Stimulated activated CD4-positive, alpha-beta T cell treated with anti-CD3 and anti-CD28 coated beads, Interleukin-4, amount 100 ng/mL, for 48 hours (primary cell): ENCODE measurements at places on chromosomes 2 and 18.

- DNase-seq = no peak
Measured at GRCh38 chr2:162768656-162769055, 69.9 kb downstream of the KCNH7 start.

GRCh38 chr2:203383038-203383437 lies 54.8 kb downstream of the ABI2 start:
- DNase-seq = no peak

- DNase-seq = no peak
Measured at GRCh38 chr2:168939918-168940317, 38.8 kb downstream of the G6PC2 start.

DNA sequence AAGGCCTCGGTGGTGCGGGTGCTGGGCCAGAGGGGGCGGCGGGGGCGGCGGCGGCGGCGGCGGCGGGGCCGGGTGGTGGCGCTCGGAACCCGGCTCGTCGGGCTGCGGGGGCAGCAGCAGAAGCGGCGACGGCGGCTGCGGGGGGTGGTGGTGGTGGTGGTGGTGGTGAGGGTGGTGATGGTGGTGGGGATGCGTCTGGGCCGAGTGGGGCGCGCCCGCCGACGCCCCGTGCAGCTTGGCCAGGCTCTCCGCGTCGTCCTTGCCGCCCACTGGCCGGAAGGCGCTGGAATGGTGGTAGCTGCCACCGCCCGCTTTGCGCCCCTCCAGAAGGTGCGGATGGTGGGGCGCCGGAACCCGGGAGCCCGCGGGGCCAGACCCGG lies 4.4 kb downstream of the SKOR2 start:
- no peak for DNase-seq

DNA sequence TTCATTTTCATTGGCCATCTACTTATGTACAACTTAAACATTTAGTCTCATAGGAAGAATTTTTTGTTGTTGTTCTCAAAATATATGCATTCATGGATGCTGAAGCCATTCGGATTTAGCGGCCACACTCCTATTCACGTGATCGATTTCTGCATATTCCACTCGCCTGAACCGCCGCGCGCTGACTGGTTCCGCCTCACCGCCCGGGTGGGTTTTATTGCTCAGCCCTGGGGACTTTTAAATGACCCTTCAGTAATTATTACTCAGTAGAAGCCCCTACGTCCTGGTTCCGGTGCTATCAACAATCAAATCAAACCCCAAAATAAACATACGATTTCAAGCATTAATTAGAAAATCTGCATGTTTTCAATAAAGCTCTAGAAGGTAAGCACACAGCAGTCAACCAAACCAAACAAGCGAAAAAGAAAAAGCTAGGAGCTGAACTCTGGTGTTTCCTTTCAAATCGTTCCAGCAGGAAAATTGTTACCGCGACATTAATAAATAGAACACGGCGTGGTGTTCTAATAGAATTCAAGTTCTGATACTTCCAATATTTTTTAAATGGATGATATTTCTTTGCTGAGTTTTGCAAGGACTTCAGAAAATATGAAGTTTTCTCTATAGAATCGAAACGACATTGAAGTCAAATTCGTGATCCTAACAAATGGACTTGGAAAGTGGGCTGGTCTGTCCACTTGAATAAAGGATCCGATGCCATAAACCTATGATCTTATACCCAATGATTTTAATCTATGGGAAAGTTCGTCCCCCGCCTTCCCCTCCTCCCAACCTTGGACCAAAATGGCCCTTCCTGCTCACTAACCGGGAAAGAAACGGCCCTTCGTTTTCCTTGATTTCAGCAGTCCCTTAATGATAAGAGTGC lies 9.3 kb downstream of the PAX3 start:
- no peak for DNase-seq

- DNase-seq = no peak
Measured at GRCh38 chr2:118169359-118170005, 81.2 kb downstream of the INSIG2 start.

- no peak for DNase-seq
Measured at GRCh38 chr2:121001641-121002040, 266.0 kb downstream of the GLI2 start.

DNA sequence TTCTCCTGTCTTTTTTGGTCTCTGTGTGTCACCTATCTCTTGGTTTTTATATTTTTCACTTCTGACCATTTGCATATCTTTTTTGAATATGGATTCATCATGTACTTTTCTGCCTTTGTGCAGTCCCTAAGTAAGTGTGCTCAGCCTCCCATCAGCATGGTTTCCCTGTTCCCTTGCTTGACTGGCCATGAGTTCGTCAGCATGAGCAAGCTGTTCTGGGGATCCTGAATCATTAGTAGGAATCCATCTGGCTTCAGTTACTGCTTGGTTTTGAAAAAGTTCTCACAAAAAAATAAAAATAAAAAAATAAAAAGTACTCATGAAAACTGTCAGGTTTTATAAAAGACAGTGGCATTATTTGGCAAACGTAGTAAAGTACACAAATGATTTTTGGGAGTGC lies 144.1 kb downstream of the NCOA1 start:
- no peak for DNase-seq

GRCh38 chr2:23199115-23199918 lies 185.7 kb upstream of the KLHL29 start:
- peak; percentile 2 for DNase-seq

- no peak for DNase-seq
Measured at GRCh38 chr18:35117951-35118411, 76.8 kb downstream of the MAPRE2 start.

DNA sequence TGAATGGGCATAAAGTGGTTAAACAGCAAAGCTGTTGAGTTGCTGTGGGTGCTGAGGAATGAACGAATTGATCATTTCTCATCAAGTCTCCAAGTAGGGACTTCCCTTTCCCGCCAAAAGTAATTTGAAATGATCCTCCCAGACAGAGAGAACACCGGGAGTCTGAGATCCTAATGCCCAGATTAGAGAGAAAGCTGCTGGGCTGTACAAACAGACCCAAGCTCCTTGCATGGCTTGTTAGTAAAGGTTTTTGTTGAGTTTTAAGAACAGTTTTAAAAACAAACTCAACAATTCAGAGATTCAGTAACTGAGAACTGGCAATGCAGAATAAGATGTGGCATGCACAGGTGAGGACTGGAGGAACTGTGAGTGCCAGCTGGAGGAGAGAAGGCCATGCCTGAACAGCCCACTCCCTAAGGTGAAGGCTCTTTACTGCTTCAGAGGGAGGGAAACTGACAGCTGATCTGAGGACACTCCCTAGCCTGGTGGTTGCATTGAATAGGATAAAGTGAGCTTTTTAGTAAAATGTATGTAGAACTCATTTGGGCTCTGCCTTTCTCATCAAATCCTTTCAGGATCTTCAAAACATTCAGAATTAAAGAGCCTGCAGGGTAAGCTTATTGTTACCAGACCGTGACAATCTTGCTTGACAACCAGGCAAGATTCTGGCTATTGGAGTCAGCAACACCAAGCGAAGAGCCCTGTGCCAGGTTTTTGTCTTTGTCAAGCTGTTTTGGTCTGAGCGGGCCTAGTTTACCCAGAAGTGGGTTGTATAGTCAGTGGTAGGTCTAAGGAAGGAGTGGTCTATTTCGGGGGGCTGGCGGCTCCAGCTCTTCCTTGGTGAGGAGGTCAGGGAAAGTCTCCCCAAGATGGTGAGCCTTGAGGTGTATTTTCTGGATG lies 63.2 kb upstream of the IGFBP5 start:
- DNase-seq = no peak

- DNase-seq = no peak
Measured at GRCh38 chr2:236107942-236108625, 60.1 kb downstream of the GBX2 start.

DNA sequence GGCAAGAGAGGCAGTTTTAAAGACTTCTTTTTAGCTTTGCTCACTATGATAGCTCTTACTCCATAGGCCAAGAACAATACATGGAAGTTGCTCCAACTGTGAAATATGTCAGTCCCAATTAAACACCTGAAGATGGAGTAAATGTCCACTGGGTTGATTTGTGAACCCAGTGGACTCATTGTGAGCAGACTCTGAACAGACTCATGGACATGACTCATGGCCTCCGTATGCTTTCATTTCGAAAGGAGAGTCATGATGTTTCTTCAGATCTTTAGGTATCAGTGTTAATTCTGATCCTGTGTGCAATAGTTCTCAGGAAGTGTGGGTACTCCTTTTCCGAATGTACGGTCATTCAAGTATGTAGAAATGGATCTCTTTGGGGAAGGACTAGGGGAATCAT lies 5.4 kb upstream of the CWC22 start:
- no peak for DNase-seq

- no peak for DNase-seq
Measured at GRCh38 chr2:168130346-168130745, 117.0 kb downstream of the STK39 start.

- DNase-seq = no peak
Measured at GRCh38 chr18:7754258-7754657, 187.1 kb downstream of the PTPRM start.

DNA sequence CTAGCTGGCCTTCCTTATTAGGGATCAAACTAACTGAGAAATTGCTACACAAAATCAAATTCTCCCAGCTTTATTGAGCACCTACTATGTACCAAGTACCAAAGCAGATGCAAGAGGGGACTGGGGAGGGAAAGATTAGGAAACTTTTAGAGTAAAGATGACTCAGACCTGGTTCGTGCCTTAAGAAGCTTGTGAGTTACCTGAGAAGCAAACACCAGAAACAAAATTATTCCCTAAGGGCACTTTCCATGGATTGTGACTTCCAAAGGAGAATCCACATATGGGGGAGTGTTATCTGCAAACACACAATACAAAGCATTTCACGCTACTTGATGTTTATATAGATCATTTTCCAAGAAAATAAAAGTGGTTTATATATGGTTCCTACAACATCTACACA lies 326.9 kb upstream of the HNRNPA3 start:
- DNase-seq = no peak

- DNase-seq = no peak
Measured at GRCh38 chr2:49069829-49070228, 84.5 kb downstream of the FSHR start.

DNA sequence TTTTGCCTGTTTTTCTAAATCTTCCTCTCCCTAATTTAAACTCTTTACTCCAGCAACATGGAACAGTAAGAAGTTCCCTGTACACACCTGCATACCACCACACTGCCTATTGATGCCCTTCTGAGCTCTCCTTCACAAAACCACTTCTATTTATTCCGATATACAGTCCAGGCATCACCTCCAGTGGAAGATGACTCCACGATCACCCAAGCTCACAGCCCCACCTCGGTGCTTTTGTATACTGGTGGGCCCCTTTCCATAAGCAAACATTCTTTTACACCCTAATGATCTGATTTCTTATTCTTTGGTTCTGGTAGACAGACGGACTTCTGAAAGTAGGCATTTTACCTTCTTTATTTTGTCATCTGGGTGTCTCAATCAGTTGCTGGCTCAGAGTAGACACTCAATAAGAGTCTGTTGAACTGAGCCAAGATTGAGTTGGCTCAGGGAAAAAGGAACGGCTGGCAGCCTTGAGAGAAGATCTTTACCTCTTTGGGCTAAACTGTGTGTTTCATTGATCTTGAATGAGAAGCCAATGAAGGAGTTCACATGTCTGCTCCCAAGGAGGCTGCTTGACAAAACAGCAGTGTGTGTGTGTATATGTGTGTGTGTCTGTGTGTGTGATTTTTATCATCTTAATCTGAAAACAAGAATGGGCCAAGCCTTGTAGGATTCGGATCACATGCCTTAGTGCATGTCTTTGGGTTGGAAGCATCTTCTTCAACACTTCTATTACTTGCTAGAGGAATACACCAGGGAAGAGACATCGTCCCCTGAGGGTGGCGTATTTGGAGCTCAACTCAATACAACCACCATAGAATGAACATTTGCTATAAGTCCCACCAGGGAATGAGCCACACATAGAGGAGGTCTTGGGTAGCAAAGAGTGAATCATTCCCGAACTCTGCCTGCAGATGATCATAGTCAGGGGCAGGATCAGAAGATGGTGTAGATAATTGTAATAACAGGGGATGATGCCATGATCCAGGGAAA lies 341.8 kb downstream of the CYRIA start:
- DNase-seq = no peak

- no peak for DNase-seq
Measured at GRCh38 chr2:162118166-162119031, 33.6 kb downstream of the GCG start.

DNA sequence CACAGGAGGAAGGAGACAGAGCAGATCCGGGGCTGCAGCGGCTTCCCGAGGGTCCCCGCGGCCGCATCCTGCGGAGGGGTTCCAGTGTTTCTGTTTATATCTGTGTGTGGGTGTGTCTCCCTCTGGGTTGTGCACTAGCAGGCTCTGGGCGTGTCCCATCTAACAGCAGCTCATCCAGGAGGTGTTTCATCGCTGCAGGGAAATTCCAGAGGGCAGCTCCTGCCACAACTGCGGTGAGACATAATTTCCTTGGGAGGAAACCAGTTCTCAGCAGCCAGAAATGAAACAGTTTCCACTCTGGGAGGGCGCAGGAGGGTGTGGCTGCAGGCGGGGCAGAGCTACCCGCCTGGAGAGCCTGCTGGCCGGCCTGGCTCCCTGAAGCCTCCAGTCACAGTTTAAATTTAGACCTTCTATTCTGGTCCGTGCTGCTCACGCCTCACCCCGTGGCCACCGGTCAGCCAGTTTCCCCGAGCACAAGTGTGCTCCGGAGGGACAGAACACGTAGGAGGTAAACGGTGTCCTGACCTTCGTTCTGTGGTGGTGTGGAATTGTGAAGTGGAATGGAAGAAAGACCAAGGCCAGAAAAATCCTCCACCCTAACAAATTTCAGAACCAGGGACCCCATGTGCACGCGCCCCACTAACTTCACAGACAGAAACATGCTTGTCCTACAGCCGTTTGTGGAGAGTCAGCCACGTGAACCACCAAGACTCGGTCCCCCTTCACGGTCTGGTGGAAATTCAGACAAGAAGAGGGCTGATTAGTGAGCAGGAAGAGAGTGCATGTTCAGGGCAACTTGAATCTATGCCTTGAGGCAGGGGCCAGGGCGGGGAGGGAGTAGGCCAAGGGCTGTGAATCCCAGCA lies 50.2 kb downstream of the TEX44 start:
- peak; percentile 30 for DNase-seq

- DNase-seq = no peak
Measured at GRCh38 chr2:216144372-216144771, 35.2 kb downstream of the XRCC5 start.
